Stimulated activated CD8-positive, alpha-beta memory T cell treated with anti-CD3 and anti-CD28 coated beads, Interleukin-4, amount 100 ng/mL, for 4 hours (primary cell): ENCODE measurements at places on chromosomes 5 and 9.
A peak's percentile ranks its signal among the peaks of the same experiment; 100 is the strongest.

DNA sequence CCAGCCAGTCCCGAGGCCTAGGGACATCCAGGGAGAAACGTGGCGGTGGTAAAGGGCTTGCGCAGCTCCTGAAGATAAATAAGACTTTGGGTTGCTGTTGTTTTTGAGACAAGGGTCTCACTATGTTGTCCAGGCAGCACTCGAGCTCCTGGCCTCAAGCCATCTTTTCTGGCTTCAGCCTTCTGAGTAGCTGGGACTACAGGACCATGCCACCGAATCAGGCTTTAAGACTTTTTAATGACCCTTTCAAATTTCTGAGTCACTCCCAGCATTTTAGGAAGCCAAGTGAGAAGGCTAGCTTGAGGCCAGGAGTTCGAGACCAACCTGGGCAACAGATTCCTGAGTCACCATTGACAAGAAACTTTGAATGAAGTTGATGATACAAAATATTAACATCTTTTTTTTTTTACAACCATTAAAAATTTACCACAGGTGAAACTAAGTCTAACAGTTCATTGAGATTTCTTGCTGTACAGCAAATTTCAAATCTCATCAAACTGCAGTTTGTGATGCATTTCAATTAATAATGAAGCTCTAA is 817 bp upstream of the GNE start:
- DNase-seq = no peak

DNA sequence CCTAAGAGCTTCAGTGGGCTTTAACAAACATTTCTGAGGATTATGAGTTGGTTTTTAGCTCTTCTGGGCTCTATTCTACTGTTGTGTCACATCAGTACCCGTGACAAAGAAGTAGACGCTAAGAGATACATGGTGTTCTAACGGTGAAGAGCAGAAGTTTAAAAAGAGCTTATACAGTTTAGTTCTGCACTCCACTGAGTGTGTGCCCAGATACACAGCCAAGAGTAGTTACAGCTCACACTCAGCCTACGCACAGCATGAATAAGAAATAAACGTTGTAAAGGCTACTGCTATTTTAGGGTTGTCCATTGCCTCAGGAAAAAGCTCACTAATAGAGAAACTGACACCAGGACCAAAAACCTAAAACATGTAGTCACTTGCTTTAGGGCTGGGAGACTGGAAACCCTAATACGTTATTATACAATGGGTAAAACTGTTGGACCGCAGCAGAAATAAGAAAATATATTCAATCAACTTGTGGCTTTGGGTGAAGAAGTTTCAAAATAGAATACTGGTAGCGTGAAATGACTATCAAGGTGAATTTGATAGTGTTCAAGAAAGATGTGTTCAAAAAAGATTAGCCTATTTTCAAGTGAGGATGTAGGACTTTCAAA is 34.7 kb downstream of the PSIP1 start:
- DNase-seq = no peak

- DNase-seq = no peak
Observed at GRCh38 chr5:82851471-82851870, 225.7 kb downstream of the TMEM167A start.

DNA sequence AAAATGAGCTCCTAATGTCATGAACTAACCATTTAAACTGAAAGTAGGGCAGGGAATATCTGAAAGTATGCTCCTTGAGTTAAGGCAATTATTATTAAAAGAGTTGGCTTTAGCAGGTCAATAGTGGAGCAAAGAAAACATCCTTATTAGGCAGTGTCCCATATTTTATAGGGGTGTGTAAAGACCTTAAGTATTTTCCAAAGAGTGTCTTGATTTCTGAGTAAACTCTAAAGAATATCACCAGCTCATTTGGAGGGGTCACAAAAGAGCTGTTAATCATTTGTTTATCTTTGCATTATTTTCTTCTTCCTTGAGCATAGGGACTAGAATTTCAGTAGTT is 109.3 kb downstream of the MUSK start:
- DNase-seq = no peak

- DNase-seq = no peak
Observed at GRCh38 chr5:56322592-56322991, 89.5 kb upstream of the ANKRD55 start.

- no peak for DNase-seq
Observed at GRCh38 chr9:96246267-96246671, 55.7 kb downstream of the HSD17B3 start.

- DNase-seq = no peak
Observed at GRCh38 chr5:177256296-177256695, 47.2 kb downstream of the RAB24 start.

DNA sequence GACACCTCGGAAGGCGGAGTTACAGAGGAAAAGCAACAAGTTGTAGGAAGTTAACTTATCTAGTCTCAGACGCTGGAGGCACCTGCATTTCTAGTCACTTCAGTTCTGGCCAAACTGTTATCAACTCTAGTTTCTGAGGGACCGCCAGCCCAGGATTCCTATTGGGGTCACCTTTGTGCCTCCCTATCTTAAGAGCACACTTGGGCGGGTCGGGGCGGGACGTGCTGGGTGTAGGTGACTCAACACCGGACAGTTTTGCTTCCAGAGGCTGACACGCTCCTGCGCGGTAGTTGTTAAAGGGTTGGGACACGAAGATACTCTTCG is 679 bp upstream of the KDM4C start:
- peak; percentile 62 for DNase-seq

DNA sequence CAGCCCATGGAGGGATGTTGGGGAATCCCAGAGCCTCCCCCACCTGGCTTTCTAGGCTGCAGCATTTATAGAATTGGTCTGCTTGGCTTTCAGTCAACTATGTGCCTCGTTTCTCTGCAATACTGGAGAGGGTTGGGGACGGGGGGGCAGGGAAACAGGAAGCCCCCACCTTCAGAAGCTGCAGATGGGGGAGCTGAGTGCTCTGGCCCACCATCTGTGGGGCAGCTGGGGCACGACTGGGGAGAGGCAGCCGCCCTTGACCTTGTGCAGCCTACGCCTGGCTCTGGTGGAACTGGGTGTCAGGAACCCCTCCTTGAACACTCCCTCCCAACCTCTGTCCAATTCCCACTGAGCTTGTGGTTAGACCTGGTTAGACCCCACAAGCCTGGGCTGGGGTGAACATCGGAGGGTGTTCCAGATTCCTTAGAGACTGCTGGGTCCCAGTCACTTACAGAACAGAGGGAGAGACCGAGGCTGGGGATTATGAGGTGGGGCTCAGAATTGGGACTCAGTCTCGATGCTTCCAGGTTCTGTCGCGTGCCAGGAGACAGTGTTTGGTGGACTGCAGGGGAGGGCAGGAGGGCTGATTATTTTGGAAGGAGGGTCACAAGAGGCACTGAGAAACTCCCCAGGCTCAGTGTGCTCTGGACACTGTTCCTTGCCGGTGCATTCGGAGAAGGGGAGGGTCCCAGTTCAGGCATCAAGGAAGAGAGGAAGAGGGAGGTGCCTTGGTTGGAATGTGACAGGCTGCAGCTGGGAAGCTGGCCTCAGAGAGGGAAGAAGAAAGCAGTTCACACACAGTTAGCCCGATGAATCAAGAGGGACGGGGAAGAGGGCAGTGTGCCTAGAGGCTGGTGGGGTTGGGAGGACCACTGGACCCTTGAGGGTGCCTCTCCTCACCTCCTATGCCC is 25.6 kb downstream of the COL27A1 start:
- no peak for DNase-seq

GRCh38 chr5:123810746-123811340 is 298.9 kb downstream of the CSNK1G3 start:
- DNase-seq = no peak

DNA sequence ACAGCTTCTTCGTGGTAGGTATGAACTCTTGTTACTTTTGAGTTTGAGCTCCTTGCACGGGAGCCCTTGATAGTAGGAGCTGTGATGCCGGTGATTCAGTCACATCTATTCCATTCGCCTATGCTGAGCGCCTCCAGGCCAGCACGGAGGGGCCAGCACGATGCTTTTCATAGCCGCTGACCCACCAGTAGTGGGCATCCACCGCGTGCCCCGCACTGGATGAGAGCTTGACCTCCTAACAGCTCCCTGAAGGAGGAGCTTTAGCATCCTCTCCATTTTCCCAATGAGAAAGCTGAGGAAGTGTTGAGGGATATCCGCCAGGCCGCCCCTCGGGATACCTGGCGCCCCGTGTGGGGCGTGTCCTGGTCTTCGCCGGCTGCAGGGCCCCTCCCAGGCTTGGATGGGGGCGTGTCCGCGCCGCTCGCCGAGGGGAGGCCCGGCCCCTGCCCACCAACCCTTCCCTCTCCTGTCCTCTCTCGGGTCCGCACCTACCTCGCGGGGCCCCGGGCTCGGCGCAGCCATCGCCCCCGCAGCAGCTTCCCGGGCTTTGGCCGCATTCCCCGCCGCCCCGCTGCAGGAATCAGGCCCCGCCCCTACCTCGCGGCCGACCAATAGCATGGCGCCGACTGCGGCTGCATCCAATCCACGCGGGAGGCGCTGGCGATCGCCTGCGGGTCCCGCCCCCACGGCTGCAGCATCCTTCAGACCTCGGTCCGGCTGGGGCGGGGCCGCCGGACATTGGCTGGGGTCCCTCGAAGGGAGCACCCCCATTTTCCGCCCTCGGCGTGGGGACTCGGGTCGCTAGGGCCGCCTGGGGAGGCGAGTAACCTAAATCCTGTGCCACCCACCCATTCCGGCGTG is at the start of gene PIP5KL1:
TSS of gene PIP5KL1 (minus strand) at position 547 of the 861 bp plus-strand sequence. CDS start at position 522, 25 bp downstream.
- DNase-seq = no peak

- no peak for DNase-seq
Observed at GRCh38 chr5:94885931-94886330, 267.5 kb downstream of the SLF1 start.

GRCh38 chr9:106700676-106701075 is 162.3 kb upstream of the ZNF462 start:
- DNase-seq = no peak

DNA sequence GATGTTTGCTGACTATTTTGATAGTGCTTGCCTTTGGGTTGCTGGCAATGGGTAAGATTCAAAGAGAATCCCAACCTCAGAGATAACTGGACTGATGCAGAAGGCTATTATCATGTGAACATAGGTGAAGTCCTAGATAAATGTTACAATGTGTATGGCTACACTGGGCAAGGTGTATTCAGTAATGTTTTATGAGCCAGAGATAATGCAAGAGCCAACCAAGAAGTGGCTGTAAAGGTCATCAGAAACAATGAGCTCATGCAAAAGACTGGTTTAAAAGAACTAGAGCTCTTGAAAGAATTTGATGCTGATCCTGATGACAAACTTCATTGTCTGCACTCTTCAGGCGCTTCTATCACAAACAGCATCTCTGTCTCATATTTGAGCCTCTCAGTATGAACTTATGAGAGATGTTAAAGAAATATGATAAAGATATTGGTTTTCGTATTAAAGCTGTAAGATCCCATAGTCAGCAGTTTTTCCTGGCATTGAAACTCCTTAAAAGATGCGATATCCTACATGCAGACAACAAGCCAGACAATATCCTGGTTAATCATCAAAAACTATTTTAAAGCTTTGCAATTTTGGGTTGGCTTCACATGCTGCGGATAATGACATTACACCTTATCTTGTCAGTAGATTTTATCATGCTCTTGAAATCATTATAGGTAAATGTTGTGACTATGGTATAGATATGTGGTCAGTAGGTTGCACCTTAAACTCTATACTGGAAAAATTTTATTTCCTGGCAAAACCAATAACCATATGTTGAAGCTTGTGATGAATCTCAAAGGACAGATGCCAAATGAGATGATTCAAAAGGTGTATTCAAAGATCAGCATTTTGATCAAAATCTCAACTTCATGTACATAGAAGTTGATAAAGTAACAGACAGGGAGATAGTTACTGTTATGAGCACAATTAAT is 41.9 kb upstream of the TNFSF15 start:
- no peak for DNase-seq

DNA sequence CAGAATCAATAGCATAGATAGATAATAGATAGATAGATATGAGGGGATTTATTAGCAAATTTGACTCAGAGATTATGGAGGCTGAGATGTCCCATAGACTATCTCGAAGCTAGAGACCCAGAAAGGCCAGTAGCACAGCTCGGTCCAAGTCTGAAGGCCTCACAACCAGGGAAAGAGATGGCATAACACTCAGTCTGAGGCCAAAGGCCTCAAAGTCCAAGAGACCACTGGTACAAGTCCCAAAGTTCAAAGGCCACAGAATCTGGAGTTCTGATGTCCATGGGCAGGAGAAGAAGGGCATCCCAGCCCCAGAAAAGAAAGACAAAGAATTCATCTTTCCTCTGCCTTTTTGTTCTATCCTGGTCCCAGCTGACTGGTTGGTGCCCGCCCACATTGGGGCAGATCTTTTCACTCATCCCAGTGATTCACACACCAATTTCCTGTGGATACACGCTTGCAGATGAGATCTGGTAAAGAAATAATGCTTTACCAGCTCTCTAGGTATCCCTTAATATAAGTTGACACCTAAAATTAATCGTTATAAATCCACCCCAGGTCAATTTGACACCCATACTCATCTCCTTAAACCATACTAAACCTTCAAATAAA is 127.8 kb upstream of the FBN2 start:
- no peak for DNase-seq

DNA sequence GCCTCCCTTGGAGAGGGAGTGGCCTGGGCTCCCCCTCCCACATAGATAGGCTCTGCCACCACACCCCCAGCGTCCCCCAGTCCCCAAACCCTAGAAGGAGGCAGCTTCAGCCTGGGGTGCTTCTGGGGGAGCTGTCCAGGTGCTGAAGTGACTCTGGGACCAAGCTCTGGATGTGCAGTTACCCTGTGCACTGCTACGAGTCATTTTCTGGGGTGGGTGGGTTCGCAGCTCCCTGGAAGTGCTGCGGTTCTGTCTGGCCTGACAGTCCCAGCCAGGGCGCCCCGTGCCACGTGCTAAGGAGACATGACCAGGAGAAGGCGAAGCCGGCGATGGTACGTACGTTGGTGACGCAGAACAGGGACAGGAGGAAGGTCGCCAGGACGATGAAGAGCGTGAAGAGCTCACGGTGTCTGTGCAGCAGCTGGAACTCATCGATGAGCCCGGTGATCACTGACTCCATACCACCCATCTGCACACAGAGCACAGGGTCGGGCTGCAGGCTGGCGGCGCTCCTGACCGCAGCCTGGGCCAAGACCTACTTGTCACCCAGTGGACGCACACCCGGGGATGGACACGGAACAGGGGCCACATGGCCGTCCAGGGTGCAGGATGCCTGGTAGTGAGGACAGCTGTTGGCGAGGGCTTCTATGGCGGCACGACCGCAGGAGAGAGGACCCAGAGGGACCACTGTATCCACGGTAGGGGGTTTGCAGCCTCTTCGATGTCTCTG is 35.7 kb downstream of the SLC6A3 start:
- DNase-seq = no peak

DNA sequence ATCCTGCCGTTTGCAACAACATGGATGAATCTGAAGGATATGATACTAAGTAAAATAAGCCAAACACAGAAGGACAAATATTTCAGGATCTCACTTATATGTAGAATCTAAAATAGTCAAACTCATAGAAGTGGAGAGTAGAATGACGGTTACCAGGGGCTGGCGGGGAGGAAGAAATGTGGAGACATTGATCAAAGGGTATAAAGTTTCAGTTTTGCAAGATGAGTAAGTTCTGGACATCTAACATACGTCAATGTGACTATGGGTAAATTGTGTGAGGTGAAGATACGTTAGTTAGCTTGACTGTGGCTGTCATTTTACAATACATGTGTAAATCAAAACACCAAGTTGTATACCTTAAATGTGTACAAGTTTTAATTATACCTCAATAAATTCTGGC is 200.3 kb downstream of the SNX18 start:
- DNase-seq = no peak
